ENCODE measurements at places on chromosomes 6 and 20.

GRCh38 chr6:80603679-80604078 lies 497.2 kb downstream of the BCKDHB start:
- DNase-seq: no peak

DNA sequence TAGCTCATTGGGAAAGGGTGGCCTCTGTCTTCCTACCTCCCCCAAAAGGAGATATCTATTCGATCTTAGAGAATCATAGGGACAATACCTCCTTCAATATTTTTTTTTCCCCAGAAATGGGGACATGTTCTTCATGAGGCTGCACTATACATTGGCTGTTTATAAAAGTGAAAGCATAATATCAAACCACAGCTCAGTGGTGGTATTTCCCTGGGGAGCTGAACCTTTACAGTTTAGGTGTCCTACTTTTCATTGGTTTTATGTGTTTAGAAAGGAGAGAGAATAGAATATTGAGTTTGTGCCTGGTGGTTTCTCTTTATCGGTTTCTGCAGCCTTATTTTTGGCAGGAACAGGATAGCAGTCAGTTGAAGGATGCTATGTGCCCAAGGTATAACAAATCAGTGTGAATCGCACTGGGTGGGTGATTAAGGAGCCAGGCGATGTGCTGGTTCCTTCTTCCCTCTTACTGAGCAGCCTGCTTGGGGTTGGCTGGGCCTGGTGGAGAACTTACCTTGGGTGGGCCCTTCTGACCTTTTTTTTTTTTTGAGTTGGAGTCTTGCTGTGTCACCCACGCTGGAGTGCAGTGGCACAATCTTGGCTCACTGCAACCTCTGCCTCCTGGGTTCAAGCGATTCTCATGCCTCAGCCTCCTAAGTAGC lies 25.2 kb downstream of the UST start:
- DNase-seq: no peak

DNA sequence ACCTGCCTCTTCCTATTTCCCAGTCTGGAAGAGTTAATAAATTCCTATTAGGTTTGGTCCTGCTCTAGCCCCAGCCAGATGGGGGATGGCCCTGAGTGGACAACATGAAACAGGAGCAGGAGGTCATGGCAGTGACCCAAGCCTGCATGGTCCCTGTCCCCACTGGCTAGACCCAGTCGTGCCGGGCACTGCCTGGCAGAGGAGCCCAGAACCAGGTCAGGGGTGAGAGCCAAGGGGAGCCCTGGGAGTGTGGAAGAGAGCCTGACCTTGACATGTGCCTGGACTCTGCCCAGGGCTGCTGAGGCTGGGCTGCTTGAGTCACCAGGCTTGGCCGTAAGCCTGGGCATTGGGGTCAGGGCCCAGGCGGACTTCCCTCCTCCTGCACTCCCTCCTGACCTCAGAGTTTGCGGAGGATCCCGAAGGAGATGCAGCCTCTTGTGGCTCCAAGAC lies 3.6 kb downstream of the AVP start:
- DNase-seq: no peak

DNA sequence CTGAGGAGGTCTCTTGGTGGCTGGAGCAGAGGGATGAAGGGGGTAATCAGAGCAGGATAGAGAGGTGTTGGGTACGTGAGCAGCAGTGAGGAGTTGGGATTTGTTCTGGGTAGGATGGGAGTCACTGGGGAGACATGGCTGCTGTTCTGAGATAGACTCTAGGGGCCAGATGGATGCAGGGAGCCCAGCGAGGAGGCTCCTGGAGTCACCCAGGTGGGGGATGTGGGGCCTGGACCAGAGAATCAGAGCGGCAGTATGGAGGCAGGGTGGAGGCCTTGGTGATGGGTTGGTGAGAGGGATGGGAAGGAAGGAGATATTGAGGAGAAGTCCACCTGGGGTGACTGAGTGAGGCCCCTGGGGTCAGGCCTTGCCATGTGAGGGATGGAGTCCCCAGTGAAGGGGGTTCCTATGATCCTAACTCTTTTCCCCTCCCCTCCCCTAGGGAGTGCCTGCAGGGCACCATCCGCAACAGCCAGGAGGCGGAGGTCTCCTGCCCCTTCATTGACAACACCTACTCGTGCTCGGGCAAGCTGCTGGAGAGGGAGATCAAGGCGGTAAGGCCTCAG lies 13.7 kb downstream of the RBCK1 start:
- DNase-seq: no peak

DNA sequence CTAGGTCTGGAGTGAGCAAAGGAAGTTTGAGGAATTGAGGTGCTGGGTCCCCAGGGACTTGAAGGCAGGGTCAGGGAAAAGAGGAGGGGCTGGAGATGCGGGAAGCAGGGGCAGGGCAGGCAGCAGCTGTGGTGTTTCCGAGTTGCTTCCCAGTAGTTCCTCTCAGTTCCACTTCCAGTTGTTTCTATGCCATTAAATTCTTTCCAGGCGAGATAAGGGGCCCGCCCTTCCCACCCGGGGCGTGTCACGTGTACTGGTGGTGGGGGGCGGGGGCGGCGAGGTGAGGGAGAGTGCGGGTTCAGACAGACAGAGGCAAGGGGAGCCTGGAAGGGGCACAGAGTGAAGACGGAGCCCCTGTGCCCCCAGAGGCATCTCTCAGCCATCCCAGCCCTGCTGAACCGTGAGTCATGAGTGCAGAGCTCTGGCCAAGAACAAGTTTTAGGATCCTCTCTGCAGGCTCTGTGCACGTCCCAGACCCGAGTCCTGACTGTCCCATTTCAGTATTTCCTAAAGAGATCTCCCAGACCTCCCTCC lies 977 bp downstream of the TNXB start:
- peak; percentile 89 for DNase-seq

- DNase-seq: no peak
Observed at GRCh38 chr6:166325383-166326042, 16.8 kb downstream of the SFT2D1 start.

- DNase-seq: peak; percentile 86
Observed at GRCh38 chr20:58054780-58055373, 173.6 kb downstream of the ANKRD60 start.

GRCh38 chr6:3956054-3956453 lies 106.9 kb downstream of the FAM50B start:
- no peak for DNase-seq

- DNase-seq: no peak
Observed at GRCh38 chr20:49951151-49951550, 15.0 kb downstream of the RNF114 start.
